ENCODE measurements at places on chromosomes 2 and 18.

DNA sequence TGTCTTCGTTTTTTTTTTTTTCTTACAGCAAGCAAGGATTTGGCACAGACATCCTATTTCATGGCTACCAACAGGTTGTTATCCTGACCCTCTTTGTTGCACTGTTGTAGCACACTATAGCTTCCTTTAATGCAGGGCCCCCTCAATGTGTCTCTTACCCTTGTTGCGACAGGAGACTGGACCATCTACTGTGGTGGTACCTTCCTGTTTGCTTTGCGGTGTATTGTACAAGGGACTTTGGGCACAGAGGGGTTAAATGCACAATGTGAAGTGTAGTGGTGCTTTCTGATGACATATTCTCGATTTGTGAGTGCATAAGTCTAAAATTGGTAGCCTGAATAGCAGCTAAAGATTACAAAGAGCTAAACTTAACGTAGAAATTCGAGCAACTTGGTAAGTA lies 27.5 kb downstream of the CCNT2 start:
- DNase-seq = no peak

DNA sequence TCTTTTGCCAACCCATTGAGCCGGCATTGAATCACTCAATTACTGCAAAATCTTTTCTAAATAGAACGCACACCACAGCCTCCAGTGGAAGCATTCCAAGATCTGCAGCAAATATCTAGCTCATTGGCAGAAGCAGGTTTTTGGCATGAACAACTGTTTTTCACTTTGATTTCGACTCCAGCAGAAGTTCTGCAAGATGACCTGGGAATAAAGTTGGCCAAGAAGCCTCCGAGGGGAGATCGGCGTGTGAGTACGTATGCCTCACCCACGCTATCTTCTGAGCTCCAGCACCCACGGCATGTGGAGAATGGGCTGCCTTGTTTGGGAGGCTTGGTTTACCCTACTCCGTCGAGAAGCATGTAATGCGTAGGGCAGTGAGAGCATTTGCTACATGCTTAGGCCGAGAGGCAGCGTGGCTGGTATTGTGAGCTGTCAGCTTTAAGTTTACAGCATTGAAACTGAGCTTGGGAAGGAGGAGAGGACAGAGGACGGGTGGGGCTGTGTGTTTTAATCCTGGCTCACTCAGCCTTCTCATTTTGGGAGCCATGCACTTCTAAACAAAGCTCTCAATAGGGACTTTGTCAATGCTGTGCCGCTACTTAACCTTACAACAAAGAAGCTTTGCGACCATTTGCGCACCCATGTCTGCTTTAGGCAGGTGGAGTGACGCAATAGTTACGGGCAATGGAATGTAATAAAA lies 10.5 kb downstream of the PCARE start:
- peak; percentile 32 for DNase-seq

DNA sequence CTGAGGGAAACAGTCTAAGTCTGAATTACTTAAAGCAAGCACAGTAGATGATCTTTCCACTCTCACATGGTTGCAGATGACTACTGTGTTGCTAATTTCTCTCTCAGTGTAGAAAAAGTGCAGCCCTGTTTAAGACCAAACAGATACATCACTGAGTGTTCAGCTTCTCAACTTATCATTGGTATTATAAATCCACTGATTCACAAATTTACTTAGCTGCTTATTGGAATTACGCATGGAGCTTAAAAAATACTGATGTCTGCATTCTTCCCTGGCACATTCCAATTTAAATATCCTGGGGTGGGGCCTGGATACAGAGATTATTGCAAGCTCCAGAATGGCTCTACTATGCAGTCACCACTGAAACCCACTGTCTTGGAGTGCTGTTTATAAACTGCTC lies 411.2 kb downstream of the RND3 start:
- no peak for DNase-seq

DNA sequence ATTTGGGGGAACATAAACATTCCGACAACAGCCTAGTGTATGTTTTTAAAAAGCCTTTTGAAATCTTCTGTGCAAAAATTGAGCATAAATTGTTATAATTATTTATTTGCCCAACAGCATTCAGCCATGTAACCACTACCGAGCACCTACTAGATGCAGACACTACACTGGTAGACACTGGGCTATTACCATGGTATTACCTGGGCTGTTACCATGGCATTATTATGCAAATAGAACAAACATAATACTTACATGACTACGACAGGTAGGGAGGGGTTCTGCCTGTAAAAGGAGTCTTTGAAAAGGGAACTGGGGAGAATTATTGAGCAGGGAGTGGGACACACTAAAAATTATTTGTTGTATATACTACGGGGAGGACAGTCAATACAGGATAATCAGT lies 116.4 kb downstream of the MREG start:
- no peak for DNase-seq

- no peak for DNase-seq
These were observed 29.5 kb downstream of the RAB31 start for GRCh38 chr18:9737472-9738121.

GRCh38 chr2:101545950-101546349 lies 71.0 kb upstream of the RFX8 start:
- no peak for DNase-seq

DNA sequence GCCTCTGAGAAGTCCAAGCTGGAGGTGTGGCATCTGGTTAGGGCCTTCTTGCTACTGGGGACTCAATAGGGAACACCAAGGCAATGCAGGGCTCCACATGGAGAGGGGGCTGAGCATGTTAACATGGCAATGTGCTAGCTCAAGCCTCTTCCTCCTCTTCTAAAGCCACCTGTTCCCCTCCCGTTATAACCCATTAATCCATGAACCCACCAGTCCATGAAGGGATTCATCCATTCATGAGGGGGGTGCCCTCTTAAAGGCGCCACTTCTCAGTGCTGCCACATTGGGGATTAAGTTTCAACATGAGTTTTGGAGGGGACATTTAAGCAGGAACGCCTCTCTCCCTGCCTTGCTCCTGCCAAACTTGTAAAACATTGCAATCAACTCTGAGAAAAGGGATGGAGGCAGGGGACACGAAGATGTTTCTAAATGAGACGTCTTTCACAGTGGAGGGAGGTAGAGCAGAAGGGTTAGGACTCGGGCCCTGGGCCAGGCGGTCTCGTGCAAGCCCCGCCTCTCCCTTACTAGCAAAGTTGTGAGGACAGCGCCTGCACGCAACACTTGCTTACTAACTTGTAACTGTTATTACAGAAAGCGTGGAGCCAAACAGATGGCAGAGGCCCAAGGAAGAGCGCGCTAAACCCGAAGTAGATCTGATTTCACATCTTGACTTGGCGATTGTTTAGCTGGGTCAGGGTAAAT lies 118.2 kb upstream of the ZNF516 start:
- no peak for DNase-seq

DNA sequence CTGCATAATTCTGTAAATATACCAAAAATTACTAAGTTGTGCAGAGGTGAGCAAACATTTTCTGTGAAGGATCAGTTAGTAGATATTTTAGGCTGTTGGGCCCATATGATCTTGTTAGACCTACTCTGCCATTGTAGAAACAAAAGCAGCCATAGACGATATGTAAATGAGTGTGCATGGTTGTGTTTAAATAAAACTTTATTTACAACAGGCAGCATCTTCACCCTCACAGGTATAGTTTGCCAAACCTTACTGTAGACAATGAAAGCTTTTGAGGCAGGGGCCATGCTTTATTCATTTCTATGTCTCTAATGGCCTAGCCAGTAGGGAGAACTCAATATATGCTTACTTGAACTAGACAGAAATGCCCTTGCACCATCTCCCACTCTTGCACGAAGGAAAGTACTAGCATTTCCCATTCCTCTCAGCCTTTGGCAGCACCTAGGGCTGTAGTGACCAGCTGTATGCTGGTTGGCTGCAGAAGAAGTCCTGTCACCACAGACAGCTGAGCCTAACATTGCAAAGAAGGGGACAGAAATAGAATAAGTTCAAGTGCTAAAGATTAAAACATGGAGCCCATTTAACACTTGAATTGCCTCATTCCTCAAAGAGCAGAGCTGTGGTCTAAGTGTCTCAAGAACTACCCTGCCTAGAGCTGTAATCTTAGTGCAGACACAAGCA lies 305.1 kb upstream of the MGAT5 start:
- DNase-seq = no peak

- DNase-seq = no peak
These were observed 100.2 kb upstream of the FOSL2 start for GRCh38 chr2:28292491-28292890.

DNA sequence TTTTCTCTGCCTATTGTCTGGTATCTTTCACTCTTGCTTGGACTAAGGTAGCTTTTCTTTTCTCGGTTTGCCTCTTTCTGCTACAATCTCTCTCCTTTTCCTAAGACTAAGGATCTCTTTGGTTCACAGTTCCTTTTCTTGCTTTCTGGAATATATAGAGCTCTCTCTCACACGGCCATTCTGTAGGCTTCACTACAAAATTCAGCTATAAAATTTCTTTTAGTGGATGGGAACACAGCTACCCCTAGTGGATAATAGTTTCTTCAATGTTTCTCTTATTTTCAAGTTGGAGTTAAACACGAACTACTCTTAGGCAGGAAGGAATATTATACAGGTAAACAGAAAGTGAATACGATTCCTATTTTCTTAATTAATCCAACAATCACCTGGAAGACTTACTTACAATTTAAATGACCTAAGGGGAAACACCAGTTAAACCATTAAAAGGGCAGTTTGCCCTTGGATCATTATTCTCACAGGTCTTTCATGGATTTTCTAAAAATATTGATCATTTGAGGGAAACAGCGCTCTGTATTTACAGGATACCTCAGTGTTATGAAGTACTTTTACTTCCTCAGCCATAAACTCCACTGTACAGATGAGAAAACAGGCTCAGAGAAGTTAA lies 140.5 kb downstream of the LRP2 start:
- DNase-seq = no peak

GRCh38 chr2:30336978-30337841 lies 105.9 kb downstream of the LBH start:
- DNase-seq = no peak

GRCh38 chr2:177393203-177393755 lies 706 bp downstream of the AGPS start:
- no peak for DNase-seq

- DNase-seq = no peak
These were observed 59.7 kb downstream of the CLIP4 start for GRCh38 chr2:29174937-29175336.

Measured in GM04503 (cell line).